ENCODE measurements at places on chromosomes 6 and 20.

- DNase-seq: no peak
These were observed 232.5 kb downstream of the RFPL4B start for GRCh38 chr6:112579601-112580000.

DNA sequence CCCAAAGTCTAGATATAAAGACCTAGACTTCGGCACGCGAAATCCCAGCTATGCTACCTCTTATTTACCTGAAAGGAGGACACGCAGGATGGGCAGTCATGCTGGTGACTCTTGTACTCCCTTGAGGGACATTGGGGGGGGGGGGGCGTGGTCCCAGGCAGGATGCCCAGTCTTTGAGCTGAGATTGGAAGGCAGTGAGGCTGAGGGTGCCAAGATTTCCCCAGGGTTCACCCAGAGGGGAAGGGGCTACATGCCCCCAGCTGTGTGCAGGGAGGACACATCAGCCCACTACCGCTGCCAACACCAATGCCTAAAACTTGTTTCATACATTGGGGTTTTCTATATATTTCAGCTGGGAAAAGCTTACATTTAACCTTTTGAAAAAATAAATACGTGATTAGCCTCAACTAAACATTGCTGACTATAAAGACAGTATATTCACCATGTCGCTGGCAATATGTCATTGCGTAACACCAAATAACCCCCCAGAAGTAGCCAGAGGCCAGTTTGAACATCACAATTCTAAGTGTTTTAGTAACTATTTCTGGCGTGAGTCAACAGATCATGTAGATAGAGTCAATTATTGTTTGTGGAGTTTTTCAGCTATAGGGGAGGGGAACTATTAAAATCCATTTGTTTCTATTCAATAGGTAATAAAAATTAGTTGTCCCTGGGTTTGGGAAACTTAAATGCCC lies 21.6 kb downstream of the MGME1 start:
- DNase-seq: no peak

DNA sequence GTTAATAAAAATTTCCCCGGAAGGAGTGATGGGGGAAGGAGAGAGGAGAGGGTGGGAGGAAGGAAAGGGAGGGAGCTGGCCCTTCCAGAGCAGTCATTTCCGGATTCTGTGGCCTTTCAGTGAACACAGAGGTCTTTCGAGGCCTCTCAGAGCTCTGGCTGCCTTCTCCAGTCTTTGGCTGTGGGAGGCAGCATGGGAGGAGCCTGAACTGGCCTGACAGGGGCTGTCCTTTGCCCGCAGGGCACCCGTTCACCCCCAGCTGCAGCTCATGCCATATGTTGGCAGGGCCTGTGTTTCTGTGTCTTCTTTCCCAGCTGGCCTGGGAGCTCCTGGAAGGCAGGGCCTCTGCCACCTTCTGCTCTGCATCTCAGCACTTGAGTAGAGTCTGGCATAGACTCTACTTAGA lies 95.5 kb downstream of the PPP1R14C start:
- peak; percentile 67 for DNase-seq

DNA sequence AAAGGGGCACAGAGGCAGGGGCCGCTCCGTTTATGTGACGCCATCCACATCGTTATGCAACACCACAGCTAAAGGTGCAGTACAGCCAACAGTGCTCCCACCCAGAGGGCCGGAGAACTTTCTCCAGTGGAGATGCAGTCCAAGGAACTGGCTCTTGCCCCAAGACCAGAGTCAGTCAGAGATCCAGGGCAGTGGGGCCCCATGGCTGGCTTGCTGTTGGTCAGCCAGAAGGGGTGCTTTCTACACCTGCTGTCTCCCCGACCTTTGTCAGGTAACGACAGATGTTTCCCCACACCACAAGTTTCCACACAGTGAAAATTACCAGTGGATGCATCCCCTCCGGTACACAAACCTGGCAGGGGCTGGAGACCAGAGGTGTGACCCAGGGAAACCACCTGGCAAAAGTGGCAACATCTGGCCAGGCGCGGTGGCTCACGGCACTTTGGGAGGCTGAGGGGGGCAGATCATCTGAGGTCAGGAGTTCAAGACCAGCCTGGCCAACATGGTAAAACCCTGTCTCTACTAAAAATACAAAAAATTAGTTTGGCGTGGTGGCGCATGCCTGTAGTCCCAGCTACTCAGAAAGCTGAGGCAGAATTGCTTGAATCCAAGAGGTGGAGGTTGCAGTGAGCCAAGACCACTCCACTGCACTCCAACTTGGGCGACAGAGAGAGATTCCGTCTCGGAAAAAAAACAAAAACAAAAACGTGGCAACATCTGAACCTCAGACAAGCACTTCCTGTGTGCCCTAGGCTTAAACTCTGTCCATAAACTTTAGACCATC lies 34.9 kb downstream of the UBE2V1 start:
- DNase-seq: no peak

DNA sequence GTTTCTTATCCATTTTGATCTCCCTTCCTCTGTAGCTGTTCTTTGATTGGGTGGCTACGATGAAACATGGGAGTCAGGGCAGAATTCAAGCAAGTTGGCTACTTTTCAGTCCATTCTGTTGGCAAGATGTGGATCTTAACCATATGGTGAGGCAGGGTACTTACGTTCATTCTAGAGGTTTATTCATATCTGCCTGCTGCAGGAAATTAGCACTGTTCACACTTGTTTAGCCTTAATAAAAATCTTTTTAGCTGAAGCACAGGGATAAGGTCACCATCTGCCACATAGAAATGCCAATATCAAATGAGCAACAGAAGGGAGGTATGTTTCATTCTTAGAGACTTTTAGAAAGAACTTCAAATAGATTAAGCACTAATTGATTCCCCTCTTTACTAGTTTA lies 83.9 kb downstream of the GRIK2 start:
- DNase-seq: no peak

Measured in tongue (tissue), 3 donors.